ENCODE measurements at places on chromosomes 13 and 19.

DNA sequence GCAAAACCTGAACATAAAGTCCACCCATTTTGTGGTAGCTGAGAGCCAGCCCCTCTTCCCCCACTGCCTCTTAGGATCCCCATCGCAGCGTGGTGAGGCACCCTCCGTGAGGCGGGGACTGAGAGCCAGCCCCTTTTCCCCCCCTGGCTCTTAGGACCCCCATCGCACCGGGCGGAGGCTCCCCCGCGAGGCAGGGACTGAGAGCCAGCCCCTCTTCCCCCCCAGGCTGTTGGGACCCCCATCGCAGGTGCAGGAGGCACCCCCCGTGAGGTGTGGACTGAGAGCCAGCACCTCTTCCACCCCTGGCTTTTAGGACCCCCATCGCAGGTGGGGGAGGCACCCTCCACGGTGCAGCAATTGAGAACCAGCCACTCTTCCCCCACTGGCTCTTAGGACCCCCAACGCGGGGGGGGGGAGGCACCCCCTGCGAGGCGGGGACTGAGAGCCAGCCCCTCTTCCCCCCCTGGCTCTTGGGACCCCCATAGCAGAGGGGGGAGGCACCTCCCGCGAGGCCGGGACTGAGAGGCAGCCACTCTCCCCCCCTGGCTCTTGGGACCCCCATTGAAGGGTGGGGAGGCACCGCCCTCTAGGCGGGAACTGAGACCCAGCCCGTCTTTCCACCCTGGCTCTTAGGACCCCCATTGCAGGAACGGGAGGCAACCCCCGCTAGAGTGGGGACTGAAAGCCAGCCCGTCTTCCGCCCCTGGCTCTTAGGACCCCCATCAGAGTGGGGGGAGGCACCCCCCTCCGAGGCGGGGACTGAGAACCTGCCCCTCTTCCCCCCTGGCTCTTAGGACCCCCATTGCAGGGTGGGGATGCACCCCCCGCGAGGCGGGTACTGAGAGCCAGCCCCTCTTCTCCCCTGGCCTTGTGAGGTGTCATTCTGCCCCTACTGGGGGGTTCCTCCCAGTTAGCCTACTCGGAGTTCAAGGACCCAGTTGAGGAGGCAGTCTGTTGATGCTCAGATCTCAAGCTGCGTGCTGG lies 366.4 kb upstream of the SPRY2 start:
- DNase-seq = no peak

- DNase-seq = no peak
Observed at GRCh38 chr13:30895773-30896172, 10.3 kb upstream of the MEDAG start.

DNA sequence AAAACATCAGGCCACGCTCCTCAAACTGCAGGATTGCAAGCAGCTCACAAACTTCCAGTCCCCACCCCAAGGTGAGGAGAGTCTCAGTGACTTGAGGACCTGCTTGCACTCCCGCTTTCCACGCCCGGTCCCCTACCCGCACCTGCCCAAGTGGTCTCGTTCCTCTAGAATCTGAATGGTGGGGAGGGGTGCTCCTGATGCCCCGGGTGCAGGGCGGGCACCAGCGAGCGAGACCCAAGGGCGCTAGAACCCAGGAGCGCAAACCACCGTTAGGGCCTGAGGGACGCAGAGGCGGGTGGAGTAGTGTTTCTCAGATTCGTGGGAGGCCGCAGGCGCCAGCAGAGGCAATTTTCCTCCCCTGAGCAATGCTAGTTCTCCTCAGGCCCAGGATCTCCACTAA lies 40.3 kb downstream of the SOX1 start:
- no peak for DNase-seq

DNA sequence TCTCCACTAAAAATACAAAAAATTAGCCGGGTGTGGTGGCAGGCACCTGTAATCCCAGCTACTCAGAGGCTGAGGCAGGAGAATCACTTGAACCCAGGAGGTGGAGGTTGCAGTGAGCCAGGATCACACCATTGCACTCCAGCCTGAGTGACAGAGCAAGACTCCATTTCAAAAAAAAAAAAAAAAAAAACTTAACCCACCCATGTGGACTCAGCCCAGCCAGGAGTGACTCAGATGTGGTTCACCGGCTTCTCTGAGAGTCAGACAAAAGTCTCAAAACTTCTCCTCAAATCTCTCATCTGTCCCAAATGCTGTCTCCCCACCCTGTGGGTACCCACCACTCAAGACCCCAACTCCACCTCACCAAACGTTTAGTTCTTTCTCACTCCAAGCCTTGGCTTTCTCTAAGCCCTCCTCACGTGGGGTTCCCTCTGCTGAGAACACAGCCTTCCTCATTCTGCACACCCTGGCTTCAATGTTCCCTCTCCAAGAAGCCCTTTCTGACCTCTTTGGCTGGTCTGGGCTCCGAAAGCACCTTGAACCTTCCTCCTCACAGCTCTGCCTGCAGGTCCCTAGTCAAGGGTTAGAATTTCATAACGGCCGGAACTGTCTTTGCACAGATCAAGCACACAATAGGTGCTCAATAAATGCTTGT lies 11.1 kb upstream of the RAB3A start:
- no peak for DNase-seq

- no peak for DNase-seq
Observed at GRCh38 chr19:46760363-46760762, 14.1 kb upstream of the STRN4 start.

- peak; percentile 58 for DNase-seq
Observed at GRCh38 chr19:1133471-1133929, 29.7 kb downstream of the GPX4 start.

GRCh38 chr13:78258304-78258703 lies 339.7 kb upstream of the EDNRB start:
- DNase-seq = no peak

- no peak for DNase-seq
Observed at GRCh38 chr13:99223587-99223986, 22.9 kb downstream of the UBAC2 start.

DNA sequence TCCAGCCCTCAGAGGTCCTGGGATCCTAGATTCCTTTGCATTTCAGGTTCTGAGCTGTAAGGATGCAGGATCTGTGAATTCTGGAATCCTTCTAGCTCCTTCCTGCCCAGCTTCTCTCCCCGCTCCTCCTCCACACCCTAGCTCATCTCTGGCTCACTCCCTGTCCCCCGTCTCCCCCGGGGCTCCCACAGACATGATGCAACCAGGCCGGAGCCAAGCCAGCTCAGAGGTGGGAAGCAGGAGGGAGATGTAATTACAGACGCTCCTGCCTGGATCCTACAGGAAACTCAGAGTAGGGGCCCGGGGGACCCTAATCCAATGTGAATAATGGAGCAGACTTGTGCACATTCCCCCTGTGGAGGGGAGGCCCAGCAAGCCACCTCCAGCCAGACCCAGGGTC lies 4.5 kb downstream of the GNG8 start:
- no peak for DNase-seq

DNA sequence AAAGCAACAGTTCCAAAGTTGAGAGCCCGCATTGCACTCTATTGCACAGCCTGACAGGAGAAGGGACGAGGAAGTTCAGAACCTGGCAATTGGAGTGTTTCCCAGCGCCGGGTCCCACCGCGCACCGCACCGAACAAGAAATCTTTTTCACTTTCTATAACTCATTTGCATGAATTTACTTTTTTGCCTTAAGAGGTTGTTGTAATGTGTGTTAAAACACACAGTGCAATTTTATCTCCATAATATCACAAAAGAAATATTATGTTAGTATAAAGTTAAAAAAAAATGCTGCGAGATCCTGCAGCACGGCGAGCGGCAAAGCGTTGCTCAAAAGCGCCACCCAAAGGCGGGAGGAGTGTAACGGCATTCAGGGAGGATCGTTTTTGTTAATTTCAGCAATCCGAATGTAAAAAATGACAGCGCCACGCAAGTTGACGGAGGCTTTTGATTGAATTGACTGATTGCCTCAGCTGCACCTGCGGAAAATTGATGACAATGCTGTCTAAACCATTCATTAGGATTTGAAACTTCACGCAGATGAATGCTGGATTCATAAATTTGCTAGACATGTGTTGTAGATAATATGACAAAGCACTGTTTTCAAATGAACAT lies 303.6 kb upstream of the ZNF507 start:
- DNase-seq = no peak

- no peak for DNase-seq
Observed at GRCh38 chr19:14039181-14039580, 7.6 kb downstream of the IL27RA start.

DNA sequence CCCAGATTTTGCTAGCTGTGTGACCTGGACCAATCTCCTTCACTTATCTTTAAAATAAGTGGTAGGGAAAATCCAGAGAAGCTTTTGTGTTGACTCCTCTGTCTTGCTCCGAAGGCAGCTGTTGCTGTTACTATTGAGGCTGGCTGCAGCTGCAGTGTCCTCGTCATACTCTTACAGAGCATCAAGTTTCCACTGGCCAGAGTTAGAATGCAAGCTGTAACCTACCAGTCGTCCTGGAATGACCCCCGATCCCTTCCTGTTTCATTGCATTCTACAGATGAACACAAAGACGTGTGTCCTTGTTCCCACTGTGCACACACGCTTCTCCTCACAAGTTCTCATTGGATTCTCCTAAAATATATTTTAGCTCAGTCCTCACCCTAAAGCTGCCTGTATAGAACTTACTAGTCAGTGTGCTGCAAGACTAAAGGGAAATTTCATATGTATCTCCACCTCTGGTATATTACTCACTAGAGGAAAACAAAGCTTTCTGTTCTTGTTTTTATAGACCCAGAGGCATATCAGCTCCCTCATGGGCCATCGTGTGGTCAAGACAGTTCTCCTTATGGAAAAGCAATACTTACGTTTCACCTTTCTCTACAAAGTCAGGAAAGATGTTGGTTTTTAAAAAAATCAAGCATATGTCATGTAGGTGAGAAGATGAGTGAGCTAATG lies 589.8 kb downstream of the LMO7 start:
- DNase-seq = no peak

GRCh38 chr19:17909003-17909732 lies 23.6 kb upstream of the CCDC124 start:
- DNase-seq = no peak

DNA sequence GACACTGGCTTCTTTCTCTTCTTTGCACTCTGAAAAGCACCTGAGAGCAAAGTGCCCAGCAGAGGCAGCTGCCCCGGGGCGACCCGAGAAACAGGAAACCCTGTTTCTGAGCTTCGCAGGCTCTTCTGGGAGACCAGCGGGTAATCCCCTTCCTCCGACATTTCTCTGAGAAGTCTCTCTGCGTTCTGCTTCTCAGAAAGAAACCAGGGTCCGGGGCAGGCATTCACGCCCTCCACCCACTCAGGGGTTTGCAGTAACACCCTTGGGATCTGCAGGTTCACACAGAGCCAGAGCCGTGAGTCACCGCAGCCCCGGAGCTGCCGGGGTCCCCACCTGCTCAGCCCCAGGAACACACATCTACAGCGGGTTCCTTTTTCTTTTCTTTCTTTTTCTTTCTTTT lies 86.0 kb downstream of the GADD45B start:
- DNase-seq = peak; percentile 8

GRCh38 chr19:5052515-5052914 lies 83.6 kb downstream of the KDM4B start:
- no peak for DNase-seq

DNA sequence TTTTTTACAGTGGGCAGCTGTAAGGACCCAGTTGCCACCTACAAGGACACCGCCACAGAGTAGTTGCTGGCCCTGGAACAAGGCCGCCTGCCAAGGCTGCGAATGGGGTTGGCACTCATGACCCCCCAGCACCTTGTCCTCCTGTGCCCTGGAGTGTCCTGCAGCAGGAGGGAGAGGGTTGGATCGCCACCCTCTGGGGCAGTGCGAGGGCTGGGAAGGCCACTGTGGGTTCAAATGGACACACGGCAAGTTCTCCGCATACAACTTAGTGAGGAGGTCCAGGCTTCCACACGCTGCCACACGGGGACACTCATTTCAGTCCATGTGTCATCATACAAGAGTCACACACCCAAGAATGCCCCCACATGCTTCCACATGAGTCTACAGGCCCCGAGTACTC lies 978 bp downstream of the KLK8 start:
- DNase-seq = no peak

DNA sequence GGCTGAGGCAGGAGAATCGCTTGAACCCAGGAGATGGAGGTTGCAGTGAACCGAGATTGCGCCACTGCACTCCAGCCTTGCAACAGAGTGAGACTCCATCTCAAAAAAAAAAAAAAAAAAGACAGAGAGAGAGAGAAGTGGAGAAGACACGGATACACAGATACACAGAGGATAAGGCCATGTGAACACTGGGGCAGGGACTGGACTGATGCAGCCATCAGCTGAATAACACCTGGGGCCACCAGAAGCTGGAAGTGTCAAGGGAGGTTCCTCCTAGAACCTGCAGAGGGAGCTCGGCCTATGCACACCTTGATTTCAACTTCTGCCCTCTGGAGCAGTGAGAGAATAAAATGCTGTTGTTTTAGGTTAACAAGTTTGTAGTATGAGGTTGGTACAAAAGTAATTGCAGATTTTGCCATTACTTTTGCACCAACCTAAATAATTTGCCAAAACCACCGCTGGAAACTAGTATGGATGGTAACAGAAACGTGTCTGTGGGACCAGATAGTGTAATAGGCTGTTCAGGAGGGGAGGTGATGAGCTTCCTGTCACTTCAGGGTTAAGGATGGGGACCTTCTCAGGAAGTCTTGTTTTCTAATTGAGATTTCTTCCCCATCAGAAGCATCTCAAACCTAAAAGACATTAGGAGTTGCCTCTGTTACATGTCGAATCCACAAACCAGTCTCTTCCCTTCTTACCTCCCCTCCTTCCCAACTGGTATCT lies 36.4 kb upstream of the IGSF23 start:
- no peak for DNase-seq

DNA sequence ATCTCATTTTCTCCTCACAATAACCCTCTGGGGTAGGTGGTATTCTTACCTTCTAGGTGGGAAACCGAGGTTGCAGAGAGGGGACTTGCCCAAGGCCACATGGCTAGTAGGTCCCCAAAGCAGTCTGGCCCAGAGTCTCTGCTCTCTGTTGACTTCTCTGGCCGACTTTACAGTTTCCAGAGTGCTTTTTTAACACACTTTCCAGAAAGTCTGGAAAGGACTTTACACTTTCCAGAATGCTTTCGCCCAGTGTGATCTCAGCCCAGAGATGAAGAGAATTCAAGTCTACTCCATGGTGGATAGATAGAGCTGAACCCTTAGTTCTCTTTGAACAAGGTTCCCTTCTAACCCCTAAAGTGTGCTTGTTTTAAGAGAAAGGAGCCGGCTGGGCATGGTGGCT lies 12.2 kb downstream of the ARHGAP35 start:
- DNase-seq = no peak

DNA sequence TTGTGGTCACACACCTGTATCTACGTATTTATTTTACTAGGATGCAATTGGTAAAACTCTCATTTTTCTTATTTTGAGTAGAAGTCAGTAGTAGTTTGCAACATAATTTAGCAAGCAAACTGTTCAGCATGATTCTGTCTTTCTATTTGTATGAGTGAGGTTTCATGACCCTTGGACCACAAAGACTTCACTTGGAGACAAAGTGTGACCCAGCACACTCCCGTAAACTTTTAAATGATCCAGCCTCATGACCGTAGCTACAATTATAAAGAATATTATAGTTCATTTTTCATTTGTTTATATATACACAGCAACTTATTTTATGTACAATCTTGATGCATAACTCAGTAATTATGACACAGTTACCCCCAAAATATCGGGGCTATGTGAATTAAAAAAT lies 86.5 kb downstream of the ERCC5 start:
- DNase-seq = no peak

- DNase-seq = no peak
Observed at GRCh38 chr19:40889366-40889765, 7.3 kb upstream of the CYP2A7 start.

Data from stimulated activated CD4-positive, alpha-beta T cell treated with anti-CD3 and anti-CD28 coated beads, Interleukin-1b, Interleukin-23, amount 100 ng/mL, for 1 hour (primary cell).